ENCODE measurements at places on chromosomes 4 and X.

DNA sequence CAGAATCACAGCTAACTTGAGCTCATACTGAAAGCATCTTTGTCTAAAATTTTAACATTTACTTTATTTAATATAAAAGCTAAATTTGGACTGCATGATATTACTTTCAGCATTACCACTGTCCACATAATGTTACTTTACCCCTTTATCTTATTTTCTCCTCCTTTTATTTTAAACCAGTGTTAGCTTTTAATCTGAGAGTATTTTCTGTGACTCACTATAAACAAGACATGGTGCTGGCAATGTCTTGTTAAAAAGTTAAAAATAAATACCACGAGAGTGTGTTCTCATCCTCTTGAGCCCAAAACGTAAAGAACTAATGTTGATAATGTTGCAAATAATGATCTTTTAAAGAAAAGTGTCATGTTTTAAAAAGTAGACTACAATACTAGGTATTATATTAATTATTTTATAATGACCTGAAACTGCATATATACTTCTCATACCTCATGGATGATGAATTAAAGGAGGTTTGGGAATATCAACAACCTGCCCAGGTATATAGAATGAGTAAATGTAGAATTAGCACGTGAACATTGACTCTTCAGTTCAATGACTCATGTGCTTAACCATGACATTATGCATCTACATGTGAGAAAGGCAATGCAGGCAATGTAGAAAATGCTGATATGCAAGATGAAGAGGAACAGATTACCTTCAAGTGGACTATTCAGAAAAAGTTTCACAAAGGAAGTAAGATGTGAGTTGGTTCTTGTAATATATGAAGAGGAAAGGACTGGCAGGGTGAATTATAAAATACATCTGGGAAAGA is 454.1 kb upstream of the ADGRL3 start:
- no peak for DNase-seq

GRCh38 chr4:12409507-12410190 is 981.0 kb upstream of the HS3ST1 start:
- DNase-seq: no peak

GRCh38 chr4:118964891-118965411 is 76.3 kb downstream of the SYNPO2 start:
- no peak for DNase-seq

- DNase-seq: no peak
Observed at GRCh38 chr4:10198365-10198764, 81.8 kb upstream of the WDR1 start.

- DNase-seq: no peak
Observed at GRCh38 chrX:135425026-135425965, 3.6 kb downstream of the SMIM10L2A start.

- no peak for DNase-seq
Observed at GRCh38 chr4:122458625-122459024, 2.1 kb upstream of the IL2 start.

GRCh38 chr4:141127884-141128283 is 5.4 kb downstream of the RNF150 start:
- no peak for DNase-seq

GRCh38 chr4:140743194-140743931 is 12.8 kb downstream of the TBC1D9 start:
- DNase-seq: no peak

DNA sequence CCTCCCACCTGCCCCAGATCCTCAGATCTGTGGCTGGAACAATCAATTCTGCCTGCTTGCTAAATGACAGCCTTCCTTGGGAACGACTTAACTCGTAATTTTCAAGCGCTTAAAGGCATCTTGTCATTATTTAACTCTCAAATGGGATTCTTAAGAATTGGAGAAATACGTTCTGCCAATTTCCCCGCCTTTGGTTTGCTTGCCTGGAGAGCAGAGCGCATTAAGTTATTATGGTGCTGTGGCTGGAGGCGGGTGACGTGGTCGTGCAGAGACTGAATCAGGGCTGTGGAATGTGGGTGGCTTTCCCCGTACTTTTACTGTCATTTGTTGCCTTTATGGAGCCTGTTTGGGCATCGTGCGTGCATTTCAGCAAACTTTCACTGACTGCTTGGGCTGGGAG is 78.9 kb upstream of the PSAPL1 start:
- DNase-seq: no peak

- DNase-seq: no peak
Observed at GRCh38 chrX:10168226-10168625, 11.5 kb downstream of the CLCN4 start.

DNA sequence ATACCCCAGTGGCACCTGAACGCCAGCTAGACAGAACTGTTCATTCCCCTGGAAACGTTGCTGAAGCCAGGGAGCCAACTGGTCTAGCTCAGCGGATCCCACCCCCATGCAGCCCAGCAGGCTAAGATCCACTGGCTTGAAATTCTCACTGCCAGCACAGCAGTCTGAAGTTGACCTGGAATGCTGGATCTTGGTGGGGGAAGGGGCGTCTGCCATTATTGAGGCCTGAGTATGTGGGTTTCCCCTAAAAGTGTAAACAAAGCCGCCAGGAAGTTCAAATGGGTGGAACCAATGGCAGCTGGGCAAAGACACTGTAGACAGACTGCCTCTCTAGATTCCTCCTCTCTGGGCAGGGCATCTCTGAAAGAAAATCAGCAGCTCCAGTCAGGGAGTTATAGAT is 213.0 kb downstream of the NKX6-1 start:
- no peak for DNase-seq

GRCh38 chrX:258291-259040 is 22.7 kb upstream of the PLCXD1 start:
- DNase-seq: no peak

DNA sequence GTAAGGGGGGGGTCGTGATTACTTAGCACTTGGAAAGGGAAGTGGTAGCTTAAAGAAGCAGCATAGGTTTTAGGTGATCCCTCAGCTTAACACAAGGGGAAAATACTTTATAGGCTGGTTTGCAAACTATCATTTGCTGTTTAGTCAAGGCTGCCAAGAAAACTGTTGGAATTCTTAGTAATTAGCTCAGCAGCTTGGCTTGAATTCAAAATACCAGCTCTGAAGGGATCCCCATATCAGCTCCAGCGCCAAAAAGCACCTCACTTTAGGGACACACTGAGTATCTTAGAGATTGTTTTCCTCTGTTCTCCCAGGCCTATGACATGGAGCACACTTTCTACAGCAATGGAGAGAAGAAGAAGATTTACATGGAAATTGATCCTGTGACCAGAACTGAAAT is 8.8 kb downstream of the TNMD start:
- DNase-seq: no peak

All from stimulated activated CD4-positive, alpha-beta T cell treated with anti-CD3 and anti-CD28 coated beads, Interleukin-15, amount 100 ng/mL, for 1 hour (primary cell).